Panc1 (cell line): ENCODE measurements at places on chromosomes 6 and 20. TPM values are rescaled to one million over a fixed set of nuclear protein-coding genes. Genes with fewer than 3 reads are reported as not detected.

The BANF2 gene
- not detected for total RNA-seq

The LINC00237 gene
- total RNA-seq = not detected

The GLP1R gene
- not detected for total RNA-seq

The OTOR gene
- not detected for total RNA-seq

The PRICKLE4 gene
- 1.6 TPM for total RNA-seq

The NKX2-2 gene
- total RNA-seq = not detected

The ANKRD6 gene
- 2.4 TPM for total RNA-seq

The DHX35 gene
- total RNA-seq = 12.2 TPM

The CALHM6 gene
- total RNA-seq = not detected

The GABRR1 gene
- not detected for total RNA-seq

DNA sequence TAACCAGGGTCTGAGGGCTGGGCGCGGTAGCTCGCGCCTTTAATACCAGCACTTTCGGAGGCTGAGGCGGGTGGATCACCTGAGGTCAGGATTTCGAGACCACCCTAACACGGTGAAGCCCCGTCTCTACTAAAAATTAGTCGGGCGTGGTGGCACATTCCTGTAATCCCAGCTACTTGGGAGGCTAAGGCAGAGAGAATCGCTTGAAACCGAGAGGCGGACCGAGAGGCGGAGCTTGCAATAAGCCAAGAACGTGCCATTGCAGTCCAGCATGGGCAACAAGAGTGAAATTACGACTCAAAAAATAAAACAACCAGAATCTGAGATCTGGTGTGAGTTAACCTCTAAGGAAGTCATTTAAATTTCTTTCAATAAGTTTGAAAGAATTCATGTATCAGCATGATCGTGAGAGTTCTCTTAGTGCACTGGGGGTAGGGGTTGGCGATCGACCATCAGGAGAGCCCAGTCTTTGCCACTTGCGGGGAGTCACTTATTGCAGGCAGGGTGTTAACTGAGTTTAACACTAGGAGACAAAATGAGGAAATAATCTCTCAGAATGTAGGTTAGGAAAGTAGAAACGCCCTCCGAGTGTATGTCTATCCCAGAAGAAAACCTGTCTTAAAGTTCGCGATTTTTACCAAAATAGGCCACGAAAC is 206.5 kb upstream of the ZNF184 start:
- no peak for DNase-seq

GRCh38 chr20:11972478-11972877 is 54.8 kb downstream of the BTBD3 start:
- DNase-seq = no peak

DNA sequence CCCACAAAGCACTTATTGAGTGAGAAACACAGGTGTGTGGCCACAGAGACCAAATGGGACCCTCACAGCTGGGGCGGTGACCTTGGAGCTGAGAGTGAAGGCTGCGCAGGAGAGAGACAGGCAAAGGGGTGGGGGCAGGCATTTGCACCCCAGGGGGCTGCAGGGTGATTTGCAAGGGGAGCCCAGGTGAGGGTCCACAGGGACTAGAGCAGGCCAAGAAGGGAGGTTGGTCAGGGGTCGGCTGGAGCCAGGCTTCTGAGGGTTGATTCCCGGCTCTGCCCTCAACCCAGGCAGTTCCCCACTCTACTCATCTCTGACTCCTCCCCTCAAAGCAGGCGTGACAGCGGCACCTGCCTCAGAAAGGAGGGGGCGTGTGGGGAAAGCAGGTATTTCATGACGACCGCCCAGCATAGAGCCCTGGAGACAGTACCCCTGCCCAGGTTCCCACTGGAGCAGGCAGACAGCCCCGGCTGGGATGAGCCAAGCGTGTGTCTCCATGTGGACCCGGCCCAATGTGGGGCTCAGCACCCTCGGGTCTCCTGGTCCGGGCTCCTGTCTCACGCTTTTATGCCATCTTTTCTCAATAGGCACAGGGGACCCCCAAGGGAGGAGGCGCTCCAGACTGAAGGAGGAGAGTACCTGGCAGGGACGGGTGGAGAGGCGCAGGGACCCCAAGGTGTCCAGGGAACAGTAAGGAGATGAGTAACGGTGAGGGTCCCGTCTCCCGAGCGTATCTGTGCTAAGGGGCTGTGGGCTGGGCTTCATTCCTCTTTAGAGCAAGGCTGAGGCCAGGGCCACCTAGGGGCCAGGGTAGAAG is 3.1 kb upstream of the MRGBP start:
- no peak for DNase-seq

GRCh38 chr6:8082954-8083858 is 19.0 kb upstream of the BLOC1S5 start:
- DNase-seq = no peak

DNA sequence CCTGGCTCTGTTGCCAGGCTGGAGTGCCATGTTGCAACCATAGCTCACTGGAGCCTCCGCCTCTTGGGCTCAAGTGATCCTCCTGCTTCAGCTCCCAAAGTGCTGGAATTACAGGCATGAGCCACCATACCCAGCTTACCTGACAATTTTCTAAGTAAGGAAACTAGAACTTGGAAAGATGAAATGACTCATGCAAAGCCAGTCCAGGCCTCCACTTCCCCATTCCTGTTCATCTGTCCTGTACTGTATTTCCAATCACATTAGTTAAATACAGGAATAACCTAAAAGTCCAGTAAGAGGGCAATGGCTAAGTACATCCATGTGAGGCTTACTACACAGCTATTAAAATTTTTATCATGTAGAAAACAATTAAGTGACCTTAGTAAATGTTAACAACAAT is 8.3 kb upstream of the ADGB start:
- DNase-seq = no peak

GRCh38 chr20:38434301-38434741 is 807 bp downstream of the SNHG17 start:
- no peak for DNase-seq

DNA sequence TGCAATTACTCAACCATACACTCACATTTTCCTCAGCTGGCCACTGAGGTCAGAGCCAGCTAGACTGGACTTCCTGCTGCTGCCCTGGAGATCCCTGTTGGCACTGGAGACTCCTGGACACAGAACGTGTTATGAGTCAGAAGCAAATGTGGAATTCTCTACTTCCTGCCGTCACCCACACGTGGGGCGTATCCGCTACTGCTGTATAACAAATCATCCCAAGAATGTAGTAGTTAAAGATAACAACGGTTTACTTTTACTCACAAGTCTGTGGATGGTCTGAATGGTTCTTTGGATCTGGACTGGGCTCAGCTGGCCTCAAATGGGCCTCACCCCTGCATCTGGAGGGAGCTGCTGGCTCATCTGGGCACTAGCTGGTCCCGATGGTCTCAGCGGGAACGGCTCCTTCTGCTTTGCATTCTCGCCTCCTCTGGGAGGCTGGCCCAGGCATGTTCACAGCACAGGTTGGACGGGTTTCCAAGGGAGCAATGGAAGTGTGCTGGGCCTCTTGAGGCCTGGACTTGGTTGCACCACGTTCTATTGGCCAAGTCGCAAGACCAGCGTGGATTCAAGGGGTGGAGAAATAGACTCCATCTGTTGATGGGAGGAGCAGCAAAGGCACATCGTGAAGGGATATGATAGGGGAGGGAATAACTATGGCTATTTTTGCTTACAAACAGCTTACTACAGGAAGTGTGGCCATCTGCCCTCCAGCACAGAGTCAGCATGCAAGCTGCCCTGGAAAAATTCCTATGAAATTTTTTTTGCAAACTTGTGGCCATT is 118.5 kb downstream of the SNX5 start:
- no peak for DNase-seq

GRCh38 chr6:157669747-157670216 is 153.3 kb upstream of the SNX9 start:
- no peak for DNase-seq

GRCh38 chr20:62625516-62625915 is 16.8 kb upstream of the SLCO4A1 start:
- no peak for DNase-seq

DNA sequence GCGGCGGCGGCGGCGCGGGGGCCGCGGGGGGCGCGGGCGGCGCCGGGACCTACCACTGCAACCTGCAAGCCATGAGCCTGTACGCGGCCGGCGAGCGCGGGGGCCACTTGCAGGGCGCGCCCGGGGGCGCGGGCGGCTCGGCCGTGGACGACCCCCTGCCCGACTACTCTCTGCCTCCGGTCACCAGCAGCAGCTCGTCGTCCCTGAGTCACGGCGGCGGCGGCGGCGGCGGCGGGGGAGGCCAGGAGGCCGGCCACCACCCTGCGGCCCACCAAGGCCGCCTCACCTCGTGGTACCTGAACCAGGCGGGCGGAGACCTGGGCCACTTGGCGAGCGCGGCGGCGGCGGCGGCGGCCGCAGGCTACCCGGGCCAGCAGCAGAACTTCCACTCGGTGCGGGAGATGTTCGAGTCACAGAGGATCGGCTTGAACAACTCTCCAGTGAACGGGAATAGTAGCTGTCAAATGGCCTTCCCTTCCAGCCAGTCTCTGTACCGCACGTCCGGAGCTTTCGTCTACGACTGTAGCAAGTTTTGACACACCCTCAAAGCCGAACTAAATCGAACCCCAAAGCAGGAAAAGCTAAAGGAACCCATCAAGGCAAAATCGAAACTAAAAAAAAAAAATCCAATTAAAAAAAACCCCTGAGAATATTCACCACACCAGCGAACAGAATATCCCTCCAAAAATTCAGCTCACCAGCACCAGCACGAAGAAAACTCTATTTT is 2.0 kb downstream of the FOXC1 start:
- no peak for DNase-seq

DNA sequence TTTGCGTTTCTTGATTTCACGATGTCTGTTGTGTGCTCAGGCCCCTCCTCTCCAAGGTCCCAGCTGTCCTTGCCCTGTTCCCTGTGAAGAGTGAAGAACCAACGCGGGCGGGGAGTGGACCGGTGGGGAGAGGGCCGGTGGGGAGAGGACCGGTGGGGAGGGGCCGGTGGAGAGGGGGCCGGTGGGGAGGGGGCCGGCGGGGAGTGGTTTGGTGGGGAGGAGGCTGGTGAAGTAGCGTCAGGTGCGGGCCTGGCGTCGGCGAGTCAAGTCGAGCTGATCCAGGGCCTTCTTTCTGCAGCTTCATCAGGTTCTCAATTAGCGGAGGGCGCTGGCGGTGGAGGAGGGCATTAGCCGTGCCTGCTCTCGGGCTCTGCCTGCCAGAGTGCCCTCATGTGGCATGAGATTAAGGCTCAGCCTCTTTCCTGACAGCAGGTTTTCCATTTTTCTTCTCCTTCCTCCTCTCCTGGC is 21.2 kb upstream of the BHLHE23 start:
- DNase-seq = no peak

- no peak for DNase-seq
Observed at GRCh38 chr6:166389119-166389518, 6.4 kb upstream of the MPC1 start.

DNA sequence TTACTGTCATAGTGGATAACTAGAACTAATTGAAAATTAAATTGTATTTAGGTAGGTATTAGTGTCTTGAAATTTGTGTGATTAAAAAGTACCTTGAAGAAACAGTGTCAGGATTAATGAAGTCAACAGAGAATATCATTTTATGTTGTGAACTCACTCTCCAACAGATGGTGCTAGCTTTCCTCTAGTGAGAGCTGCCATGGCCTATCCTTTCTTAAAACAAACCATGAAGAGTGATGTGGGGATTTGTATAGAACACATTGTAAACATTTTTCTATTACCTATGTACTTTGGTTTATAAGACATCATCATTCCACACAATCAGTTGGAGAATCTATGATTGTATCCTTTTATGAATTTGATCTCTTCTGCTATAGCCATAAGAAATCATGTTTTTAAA is 4.8 kb upstream of the SRSF12 start:
- no peak for DNase-seq

- no peak for DNase-seq
Observed at GRCh38 chr6:100730001-100730980, 150.8 kb downstream of the ASCC3 start.
